Chondrocyte (in vitro differentiated cells): ENCODE measurements at places on chromosomes 2 and 18.

DNA sequence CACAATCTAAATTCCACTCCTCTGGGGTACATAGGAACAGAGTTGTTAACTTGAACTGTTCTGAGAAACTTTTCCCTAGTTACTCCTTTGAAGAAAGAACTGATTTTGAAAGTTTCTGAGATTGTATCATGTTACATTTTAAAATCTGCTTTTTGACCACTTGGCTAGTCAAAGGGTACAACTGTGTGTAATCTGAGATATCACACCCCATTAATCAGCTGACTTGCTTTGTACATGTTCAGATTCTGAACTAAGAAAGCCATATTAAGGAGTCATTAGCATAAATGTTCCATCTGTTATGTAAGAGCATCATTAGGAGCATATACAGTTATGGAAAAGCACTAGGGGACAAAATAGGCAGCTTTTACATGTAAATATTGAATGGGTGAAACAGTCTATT is 3.8 kb upstream of the WDR35 start:
- H3K4me3 ChIP-seq: no peak overlapping the region
- no peaks in the 10 kb centered on the region for H3K27me3 ChIP-seq
- no peak overlapping the region for H3K27ac ChIP-seq
- H3K36me3 ChIP-seq: peaks cover 2% of the 10 kb centered on the region

- H3K36me3 ChIP-seq: no peaks in the 10 kb centered on the region
- peaks cover 27% of the 10 kb centered on the region for H3K27me3 ChIP-seq
- peaks cover 15% of the 10 kb centered on the region for H3K4me1 ChIP-seq
- DNase-seq: no peak
These were observed 117.8 kb upstream of the TWIST2 start for GRCh38 chr2:238730001-238730669.

GRCh38 chr18:51032193-51032592 is 2.2 kb downstream of the SMAD4 start:
- H3K27ac ChIP-seq: peak overlapping the region; percentile 94
- peak overlapping the region; percentile 86 for H3K4me3 ChIP-seq
- peaks cover 4% of the 10 kb centered on the region for H3K36me3 ChIP-seq
- no peak for DNase-seq
- H3K27me3 ChIP-seq: no peaks in the 10 kb centered on the region

DNA sequence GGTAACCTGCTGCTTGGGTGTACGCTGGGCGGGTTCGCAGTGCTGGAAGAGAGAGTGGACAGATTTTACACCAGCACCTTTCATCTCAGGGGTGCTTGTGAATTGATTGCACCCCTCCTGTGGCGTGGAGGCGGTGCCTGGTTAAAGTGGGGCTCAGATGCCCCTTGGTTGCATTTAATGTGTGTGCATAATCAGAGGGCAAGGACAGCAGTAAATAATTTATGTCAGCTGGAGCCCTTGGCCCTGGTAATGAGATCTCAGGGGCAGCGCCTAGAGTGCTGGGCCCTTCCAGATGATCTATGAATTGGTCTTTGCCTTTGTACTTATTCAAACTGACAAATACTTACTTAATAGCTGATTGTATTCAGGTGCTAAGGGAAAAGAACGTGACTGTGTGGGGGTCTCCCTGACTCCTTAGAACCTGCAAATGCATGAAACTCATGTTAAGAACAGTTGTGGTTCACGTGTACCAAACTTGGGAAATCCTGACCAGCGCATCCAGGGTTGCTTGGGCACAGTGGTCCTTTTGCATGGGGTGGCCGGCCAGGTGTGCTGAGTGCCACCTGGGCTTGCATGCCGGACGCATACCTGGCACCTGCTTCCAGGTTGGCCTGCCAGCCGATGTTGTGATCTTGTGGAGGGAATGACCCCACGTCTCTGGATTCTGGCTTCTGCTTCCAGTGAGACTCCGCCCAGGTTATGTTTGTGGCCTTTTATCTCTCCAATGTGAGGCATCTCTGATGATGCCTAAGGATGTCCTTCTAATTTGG is 118.5 kb downstream of the AGAP1 start:
- no peaks in the 10 kb centered on the region for H3K36me3 ChIP-seq
- no peak for DNase-seq
- no peak overlapping the region for H3K27ac ChIP-seq

GRCh38 chr2:38279201-38279600 is 97.9 kb downstream of the ATL2 start:
- H3K4me1 ChIP-seq: peaks cover 15% of the 10 kb centered on the region
- no peak for DNase-seq
- H3K27ac ChIP-seq: no peak overlapping the region
- peaks cover 3% of the 10 kb centered on the region for H3K27me3 ChIP-seq
- H3K36me3 ChIP-seq: peaks cover 5% of the 10 kb centered on the region

DNA sequence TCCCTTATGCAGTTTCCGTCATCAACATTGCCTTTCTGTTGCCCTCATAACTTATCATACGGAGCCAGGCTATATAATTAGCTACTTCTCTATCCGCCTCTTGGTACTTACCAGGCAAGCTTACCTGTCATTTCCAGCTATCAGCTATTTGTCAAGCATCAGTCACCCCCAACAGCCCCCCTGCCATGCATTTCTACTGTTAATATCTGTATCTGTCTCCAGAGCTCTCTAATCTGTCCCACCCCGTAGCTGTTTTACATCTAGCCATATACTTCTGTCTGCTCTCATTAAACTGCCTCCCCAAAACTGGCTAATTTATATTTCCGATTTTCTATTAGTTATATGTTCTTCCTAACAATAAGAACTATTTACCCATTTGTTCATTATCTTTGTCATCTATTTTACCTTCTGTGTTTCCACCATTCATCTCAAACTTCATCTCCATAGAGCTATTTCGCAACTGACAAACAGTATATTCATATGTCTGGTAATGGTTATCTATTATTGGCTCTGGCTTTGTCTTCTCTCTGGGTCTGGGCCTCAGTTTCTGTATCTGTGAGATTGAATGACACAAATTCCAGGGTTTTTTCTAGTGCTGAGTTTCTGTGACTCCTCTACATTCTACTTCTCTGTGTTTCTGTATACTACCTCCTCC is 9.6 kb downstream of the EMX1 start:
- no peak for DNase-seq
- H3K27ac ChIP-seq: no peak overlapping the region

DNA sequence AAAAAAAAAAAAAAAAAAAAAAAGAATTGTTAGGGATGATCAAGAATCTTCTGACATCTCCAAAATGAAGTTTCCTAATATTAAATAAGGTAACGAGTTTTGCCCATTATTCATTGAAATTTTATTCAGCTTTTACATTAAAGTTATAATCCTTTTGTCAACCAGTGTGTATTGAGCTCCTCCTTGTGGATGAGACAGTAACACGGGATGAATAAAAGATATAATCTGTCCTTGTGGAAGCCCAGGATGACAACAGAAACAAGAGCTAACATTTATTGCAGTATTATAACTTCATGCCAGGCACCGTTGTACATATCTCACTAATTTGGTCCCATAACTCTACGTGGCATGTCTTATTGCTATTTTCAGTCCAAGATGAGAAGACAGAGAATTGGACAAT is 33.4 kb upstream of the SERPINB7 start:
- no peak overlapping the region for H3K4me3 ChIP-seq
- no peaks in the 10 kb centered on the region for H3K4me1 ChIP-seq
- peaks cover 17% of the 10 kb centered on the region for H3K27me3 ChIP-seq
- no peak for DNase-seq
- H3K27ac ChIP-seq: no peak overlapping the region
- no peaks in the 10 kb centered on the region for H3K36me3 ChIP-seq

- H3K4me1 ChIP-seq: peaks cover 8% of the 10 kb centered on the region
- H3K27ac ChIP-seq: no peak overlapping the region
- no peaks in the 10 kb centered on the region for H3K36me3 ChIP-seq
- no peak for DNase-seq
These were observed 267.2 kb downstream of the HRH4 start for GRCh38 chr18:24727685-24728084.

GRCh38 chr2:147177071-147177857 is 667.6 kb upstream of the ACVR2A start:
- H3K27me3 ChIP-seq: peaks cover 4% of the 10 kb centered on the region
- no peaks in the 10 kb centered on the region for H3K4me1 ChIP-seq
- H3K27ac ChIP-seq: no peak overlapping the region
- H3K4me3 ChIP-seq: no peak overlapping the region

GRCh38 chr2:230053753-230054478 is 14.8 kb downstream of the SLC16A14 start:
- H3K27me3 ChIP-seq: no peaks in the 10 kb centered on the region
- H3K27ac ChIP-seq: peak overlapping the region; percentile 8
- no peak overlapping the region for H3K4me3 ChIP-seq
- H3K4me1 ChIP-seq: peaks cover 36% of the 10 kb centered on the region
- no peak for DNase-seq

GRCh38 chr2:10382354-10383061 is 65.6 kb downstream of the ODC1 start:
- H3K4me3 ChIP-seq: no peak overlapping the region
- H3K27me3 ChIP-seq: no peaks in the 10 kb centered on the region
- no peak overlapping the region for H3K27ac ChIP-seq
- DNase-seq: no peak

GRCh38 chr2:105545730-105546627 is 147.1 kb upstream of the FHL2 start:
- H3K27ac ChIP-seq: no peak overlapping the region
- H3K36me3 ChIP-seq: no peaks in the 10 kb centered on the region
- H3K27me3 ChIP-seq: peaks cover 4% of the 10 kb centered on the region
- no peak overlapping the region for H3K4me3 ChIP-seq
- no peaks in the 10 kb centered on the region for H3K4me1 ChIP-seq

DNA sequence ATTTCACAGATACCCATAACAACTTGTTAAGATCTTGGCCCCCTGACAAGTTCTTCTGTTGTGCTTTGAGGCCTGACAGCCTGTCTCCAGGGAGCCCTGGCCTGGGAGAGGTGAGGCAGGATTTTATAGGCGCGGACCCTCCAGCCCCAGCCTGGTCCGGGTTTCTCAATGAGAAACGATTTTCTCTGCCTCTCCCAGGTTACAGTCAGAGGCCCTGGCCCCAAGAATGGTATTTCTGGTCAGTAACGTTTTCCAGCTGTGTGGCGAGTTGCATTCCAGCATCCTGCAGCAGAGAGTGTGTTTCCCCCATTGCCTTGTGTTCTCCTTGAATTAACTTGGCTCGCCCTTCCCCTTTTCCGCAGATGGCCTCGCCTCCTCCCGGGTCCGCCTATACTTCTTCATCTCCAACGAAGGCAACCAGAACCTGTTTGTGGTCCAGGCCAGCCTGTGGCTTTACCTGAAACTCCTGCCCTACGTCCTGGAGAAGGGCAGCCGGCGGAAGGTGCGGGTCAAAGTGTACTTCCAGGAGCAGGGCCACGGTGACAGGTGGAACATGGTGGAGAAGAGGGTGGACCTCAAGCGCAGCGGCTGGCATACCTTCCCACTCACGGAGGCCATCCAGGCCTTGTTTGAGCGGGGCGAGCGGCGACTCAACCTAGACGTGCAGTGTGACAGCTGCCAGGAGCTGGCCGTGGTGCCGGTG is 3.0 kb downstream of the INHBB start:
- peaks cover 23% of the 10 kb centered on the region for H3K27me3 ChIP-seq
- no peak overlapping the region for H3K27ac ChIP-seq
- peaks cover 10% of the 10 kb centered on the region for H3K4me1 ChIP-seq
- H3K4me3 ChIP-seq: no peak overlapping the region
- DNase-seq: no peak

DNA sequence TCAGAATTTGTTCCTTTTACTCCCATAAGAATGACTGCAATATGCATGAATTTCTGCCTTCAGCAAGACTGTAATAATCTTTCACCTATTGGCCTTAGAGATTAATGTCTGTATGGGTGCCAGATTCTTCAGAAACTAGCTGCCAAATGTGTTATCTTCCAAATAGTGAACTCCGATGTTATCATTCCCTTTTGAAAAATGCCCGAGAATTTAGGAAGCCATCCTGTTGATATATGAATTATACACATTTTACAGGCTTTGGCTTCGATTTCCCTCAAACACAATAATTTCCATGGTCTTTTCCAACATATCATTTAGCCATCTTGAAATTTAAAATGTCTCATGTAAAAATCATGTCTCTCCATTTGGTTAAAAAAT is 101.5 kb downstream of the ZNF521 start:
- no peaks in the 10 kb centered on the region for H3K36me3 ChIP-seq
- DNase-seq: no peak
- no peak overlapping the region for H3K4me3 ChIP-seq
- no peaks in the 10 kb centered on the region for H3K27me3 ChIP-seq
- H3K4me1 ChIP-seq: peaks cover 40% of the 10 kb centered on the region
- H3K27ac ChIP-seq: no peak overlapping the region

GRCh38 chr18:32383050-32383819 is 87.4 kb downstream of the GAREM1 start:
- H3K4me1 ChIP-seq: peaks cover 36% of the 10 kb centered on the region
- DNase-seq: no peak
- H3K4me3 ChIP-seq: no peak overlapping the region
- no peaks in the 10 kb centered on the region for H3K27me3 ChIP-seq

DNA sequence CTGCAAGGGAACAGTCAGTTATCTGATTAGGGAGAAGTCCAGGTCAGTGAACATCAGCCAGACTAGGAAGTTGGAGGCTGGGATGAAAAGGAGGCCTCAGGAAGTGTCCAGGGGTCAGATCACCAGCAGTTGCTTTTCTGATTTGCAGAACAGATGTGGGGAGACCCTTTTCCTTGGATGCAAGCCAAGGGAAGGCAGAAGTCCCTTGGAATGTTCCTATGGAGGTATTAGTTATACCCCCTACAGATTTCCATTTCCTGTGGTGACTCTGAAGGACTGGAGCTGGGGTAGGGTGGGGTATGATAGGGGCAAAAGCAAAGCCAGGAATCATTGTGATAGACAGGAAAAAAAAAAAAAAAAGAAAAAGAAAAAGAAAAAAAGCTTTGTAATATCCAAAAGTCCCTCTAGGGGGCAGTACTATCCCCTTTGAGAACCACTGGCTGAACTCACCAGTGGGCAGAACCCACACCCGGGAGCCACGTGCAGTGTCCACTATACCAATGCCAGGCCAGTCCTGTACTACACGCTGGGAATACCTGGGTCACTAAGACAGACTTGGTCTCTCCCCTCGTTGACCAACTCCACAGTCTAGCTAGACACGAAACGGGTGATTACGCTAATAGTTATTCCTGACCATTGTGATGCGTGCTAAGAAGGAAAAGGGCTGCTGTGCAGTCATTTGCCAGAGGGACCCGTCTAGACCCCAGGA is 7.4 kb downstream of the DYSF start:
- peak overlapping the region; percentile 17 for H3K27ac ChIP-seq
- H3K36me3 ChIP-seq: no peaks in the 10 kb centered on the region
- DNase-seq: no peak
- no peak overlapping the region for H3K4me3 ChIP-seq
- no peaks in the 10 kb centered on the region for H3K27me3 ChIP-seq

DNA sequence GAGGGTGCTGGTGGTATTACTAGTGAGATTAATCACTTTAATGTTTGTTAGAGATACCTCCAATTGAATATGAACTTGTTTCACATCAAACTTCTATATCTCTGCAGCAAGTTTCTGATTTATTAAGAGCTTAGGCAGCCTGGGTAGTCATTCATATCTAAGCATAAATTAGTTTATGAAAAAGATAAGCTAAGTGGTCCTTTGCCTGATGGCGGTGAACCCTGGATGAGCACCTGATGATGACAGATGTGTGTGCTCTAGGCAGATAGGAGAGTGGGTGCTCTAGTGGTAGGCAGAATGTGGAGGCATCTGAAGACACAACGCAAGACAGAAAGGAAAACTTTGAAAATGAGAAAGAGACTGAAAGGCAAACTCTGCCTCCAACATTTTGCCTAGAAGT is 5.0 kb downstream of the FKBP7 start:
- H3K27me3 ChIP-seq: no peaks in the 10 kb centered on the region
- no peaks in the 10 kb centered on the region for H3K36me3 ChIP-seq
- no peak overlapping the region for H3K27ac ChIP-seq
- peaks cover 31% of the 10 kb centered on the region for H3K4me1 ChIP-seq

- H3K4me3 ChIP-seq: no peak overlapping the region
- DNase-seq: no peak
- no peak overlapping the region for H3K27ac ChIP-seq
- no peaks in the 10 kb centered on the region for H3K36me3 ChIP-seq
These were observed 1.7 kb upstream of the SERPINB7 start for GRCh38 chr18:63773551-63773950.
